GM23338 (cell line): ENCODE measurements at places on chromosomes 4 and X.

GRCh38 chr4:98710831-98711230, 52.4 kb upstream of the TSPAN5 start:
- DNase-seq = no peak

DNA sequence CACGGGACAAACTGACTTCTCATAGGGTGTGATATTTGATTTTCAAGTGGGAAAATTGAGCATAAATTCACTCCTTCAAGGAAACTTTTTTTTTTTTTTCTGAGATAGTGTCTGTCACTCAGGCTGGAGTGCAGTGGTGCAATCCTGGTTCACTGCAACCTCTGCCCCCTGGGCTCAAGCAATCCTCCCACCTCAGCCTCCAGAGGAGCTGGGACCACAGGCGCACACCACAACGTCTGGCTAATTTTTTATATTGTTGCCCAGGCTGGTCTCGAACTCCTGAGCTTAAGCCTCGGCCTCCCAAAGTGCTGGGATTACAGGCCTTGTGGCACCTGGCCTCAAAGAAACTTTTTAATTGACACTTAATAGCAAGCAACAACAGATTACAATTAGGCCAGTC, 13.8 kb downstream of the CLDN34 start:
- no peak for DNase-seq

DNA sequence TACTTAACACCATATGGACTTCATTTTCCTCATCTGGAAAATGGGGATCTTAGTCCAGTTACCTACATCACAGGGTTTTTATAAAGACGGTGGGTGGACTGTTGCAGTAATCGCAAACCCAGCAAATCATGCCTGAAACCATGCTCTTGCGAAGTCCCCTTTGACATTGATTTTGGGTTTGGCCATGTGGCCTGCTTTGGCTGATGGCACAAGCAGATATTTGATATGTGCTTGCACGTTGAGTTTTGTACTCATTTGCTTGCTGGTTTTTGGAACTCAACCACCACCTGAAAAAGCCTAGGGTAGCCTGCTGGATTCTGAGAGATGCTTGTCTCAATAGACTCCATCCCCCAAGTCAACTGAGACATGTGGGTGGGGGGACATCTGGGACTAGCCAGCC, 14.4 kb upstream of the KLHL2 start:
- DNase-seq = no peak

DNA sequence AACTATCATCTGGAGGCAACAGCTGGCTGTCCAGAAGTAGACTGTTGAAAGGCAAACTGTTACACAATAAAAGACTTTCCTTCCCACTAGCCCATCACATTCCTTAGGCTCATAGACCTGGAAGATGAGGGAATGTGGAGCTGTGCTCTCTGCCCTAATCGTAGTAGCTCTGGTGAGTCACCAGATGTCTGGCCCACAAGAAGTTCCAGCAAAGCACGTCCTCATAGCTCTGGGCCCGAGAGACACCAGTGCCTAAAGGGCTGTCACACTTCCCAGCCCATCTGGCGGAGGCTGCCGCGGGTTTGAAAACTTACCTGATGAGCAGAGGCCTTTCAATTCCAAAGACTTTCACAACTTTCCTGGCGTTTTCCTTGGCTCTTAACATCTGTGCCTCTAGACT, 81.7 kb upstream of the STOX2 start:
- DNase-seq = no peak

- peak; percentile 11 for DNase-seq
Observed at GRCh38 chrX:102154900-102155805, 624 bp downstream of the BEX5 start.

GRCh38 chr4:70902577-70903290, 565 bp downstream of the MOB1B start:
- peak; percentile 57 for DNase-seq

GRCh38 chrX:340641-341423, 22.2 kb upstream of the GTPBP6 start:
- DNase-seq = no peak

- no peak for DNase-seq
Observed at GRCh38 chrX:153595859-153596857, 2.8 kb downstream of the CCNQ start.

DNA sequence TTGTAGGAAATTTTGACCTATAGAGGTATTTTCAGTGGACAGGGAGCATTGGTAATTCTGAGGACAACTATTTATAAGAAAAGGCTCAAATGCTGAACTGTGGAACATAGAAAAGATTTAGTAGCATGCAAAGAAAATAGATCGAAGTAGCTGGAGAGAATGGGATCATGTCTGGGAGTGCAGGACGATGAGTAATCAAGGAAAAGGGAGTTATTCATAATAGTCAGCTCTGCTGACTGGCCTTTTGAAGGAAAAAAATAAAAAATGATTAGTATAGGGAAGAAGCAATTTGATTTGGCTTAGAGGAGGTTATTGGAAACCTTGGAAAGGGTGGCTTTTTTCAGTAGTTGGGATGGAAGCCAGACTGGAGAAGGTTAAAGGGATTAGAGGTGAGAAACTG, 22.9 kb upstream of the ANK2 start:
- DNase-seq = no peak

DNA sequence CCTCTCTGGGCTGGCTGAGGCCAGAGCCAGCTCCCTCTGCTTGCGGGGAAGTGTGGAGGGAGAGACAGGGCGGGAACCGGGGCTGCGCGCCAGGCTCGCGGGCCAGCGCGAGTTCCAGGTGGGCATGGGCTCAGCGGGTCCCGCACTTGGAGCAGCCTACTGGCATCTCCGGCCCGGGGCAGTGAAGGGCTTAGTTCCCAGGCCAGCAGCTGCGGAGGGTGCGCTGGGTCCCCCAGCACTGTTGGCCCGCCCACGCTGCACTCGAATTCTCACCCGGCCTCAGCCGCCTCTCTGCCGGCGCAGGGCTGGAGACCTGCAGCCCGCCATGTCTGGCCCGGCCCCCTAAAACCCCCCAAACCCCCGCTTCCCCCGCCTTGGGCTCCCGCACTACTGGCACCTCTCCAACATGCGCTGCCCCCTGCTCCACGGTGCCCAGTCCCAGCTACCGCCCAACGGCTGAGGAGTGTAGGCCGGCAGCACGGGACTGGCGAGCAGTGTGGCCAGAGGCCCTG, 33.8 kb upstream of the FAT4 start:
- no peak for DNase-seq

- no peak for DNase-seq
Observed at GRCh38 chr4:71094201-71094600, 100.8 kb downstream of the DCK start.

DNA sequence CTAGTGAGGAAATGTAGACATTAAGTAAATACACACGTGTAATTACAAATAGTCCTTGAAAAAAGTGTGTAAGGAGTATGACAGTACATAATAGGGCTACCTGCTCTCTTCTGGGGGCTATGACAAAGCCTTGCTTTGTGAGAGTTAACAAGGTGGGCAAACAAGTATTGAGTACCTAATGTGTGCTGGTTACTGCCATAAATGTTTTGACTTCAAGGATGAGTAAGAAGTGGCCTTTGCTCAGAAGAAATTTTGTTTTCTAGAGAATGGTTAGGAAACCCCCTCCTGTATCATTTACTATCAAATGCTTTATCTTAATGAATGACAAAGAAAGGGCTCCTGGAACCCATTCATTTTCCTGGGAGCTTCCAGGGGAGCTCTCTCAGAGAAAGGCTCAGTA, 167.0 kb upstream of the CASK start:
- peak; percentile 19 for DNase-seq

DNA sequence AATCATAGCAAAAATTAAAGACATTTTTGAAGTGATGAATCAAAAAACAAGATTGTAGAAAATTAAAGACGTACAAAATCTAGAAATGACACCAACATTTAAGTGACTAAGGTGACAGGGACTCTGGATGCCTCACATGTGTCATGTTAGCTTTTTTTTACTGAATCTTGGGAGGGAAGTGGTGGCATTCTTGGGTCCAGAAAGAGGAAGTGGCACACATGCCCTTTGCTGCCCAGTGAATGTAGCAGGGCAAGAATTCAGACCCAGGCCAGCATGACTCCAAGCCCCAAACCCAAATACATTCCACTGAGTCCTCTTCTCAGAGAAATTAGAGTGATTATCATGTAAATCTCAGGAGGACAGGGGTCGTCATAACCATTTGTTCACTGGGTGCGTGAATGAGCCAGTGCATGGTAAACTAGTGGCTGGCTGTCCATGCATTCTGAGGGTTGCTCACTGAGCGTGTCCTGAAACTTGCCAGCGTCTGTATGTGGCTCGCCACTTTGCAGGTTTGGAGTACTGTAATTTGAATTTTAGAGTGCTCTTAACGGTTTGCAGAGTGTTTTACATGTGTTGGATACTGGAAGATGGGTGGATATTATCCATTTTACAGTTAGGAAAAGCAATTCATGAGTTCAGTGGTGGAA, 55.4 kb upstream of the TBC1D14 start:
- DNase-seq = no peak

GRCh38 chr4:121009578-121010478, 62.5 kb downstream of the NDNF start:
- no peak for DNase-seq

GRCh38 chr4:3111461-3111860, 37.0 kb downstream of the HTT start:
- peak; percentile 15 for DNase-seq

GRCh38 chr4:37976507-37976906, 16.3 kb downstream of the PTTG2 start:
- DNase-seq = no peak

- no peak for DNase-seq
Observed at GRCh38 chrX:46770000-46770816, 11.3 kb upstream of the SLC9A7 start.

GRCh38 chr4:80412322-80412721, 76.8 kb downstream of the CFAP299 start:
- no peak for DNase-seq

DNA sequence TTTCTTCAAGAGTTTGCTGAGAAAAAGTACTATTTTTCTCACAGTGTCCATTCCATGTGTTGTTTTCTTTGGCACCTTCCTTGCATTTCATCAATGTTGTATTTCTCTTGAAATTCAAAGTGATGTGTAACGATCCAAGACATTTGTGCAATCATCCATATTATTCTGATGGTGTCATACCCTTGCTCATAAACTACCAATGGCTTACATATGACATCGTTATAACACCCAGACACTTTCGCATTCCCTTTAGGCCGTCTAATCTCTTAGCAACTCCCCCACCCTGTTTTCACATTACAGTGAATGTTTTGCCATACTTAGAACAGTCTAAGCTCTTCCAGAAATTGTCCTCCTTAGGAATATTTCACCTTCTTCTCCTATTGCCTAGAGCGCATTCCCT, 1779.0 kb downstream of the PCDH7 start:
- no peak for DNase-seq

DNA sequence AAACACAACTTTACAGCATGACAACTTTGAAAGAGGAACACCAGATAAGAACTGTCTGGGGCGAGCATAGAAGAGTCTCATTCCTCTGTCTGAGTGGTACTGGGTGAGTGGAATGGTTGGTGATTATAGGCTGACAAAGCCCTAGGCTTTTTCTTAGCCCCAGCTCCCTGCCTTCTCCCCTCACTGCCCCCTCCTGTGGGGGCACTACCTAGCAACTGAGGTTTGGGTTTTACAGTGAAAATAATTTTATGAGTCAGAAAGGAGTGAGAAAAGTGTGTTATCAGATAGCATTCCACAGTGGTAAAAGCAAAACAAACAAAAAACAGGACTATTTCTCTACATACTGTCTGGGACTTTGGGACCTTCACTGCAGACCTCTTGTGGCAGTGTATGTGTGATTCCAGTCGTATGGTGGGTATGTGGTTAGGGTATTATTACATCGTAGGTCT, 10.5 kb upstream of the TMEM165 start:
- no peak for DNase-seq

DNA sequence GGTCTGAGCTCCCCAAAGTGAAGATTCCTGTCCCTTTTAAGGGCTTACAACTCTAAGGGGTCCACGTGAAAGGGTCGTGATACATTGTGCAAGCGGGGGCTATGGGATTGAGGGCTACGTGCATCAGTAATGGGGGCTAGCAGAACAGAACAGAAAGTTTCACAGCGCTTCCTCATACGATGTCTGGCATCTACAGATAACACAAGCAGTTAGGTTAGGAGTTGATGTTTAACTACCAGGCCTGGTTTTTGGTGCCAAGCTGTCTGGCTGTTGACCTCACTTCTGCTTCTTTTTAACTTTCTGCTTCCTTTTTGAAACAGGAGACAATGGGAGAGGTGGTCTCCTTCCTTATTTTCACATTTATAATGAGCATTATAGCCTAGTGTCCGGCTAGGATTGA, 368.6 kb upstream of the CXorf51A start:
- DNase-seq = no peak

GRCh38 chrX:120559804-120560203, 958 bp downstream of the CUL4B start:
- DNase-seq = no peak

- DNase-seq = no peak
Observed at GRCh38 chr4:118941799-118942198, 53.1 kb downstream of the SYNPO2 start.

- DNase-seq = no peak
Observed at GRCh38 chrX:10932842-10933440, 178.2 kb upstream of the HCCS start.

GRCh38 chr4:83025563-83025962, 9.4 kb upstream of the COPS4 start:
- no peak for DNase-seq

DNA sequence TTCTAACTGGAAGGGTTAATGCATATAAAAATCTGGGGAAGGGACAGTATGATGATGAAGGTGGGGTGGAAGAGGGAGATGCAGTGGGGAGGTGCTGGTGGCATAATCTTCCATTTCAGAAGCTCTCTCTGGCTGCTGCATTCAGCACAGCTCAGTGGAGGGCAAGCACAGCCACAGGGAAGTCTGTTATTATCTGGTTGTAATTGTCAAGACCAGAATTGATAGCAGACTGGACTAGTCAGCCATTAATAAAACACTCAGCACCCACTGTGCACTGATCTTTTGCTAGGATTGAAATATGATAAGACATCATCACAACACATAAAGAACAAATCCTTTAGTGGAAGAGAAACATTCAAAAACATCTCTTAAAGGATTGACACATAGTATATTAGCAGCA, 414.2 kb upstream of the LCORL start:
- no peak for DNase-seq

- no peak for DNase-seq
Observed at GRCh38 chr4:167456619-167457018, 222.3 kb upstream of the SPOCK3 start.

- no peak for DNase-seq
Observed at GRCh38 chrX:11530621-11531020, 135.1 kb downstream of the ARHGAP6 start.

GRCh38 chr4:3733195-3733594, 33.0 kb upstream of the ADRA2C start:
- no peak for DNase-seq
